ENCODE measurements at places on chromosomes 13 and 19.

- no peak for DNase-seq
Measured at GRCh38 chr13:96460609-96461008, 370.7 kb downstream of the HS6ST3 start.

- DNase-seq = no peak
Measured at GRCh38 chr13:112143753-112144615, 77.0 kb downstream of the SOX1 start.

- peak; percentile 19 for DNase-seq
Measured at GRCh38 chr19:19372656-19373416, 32.6 kb upstream of the GATAD2A start.

- DNase-seq = no peak
Measured at GRCh38 chr13:88235441-88235840, 564.3 kb downstream of the SLITRK5 start.

GRCh38 chr13:49132479-49133002 is 87.6 kb upstream of the MLNR start:
- no peak for DNase-seq

DNA sequence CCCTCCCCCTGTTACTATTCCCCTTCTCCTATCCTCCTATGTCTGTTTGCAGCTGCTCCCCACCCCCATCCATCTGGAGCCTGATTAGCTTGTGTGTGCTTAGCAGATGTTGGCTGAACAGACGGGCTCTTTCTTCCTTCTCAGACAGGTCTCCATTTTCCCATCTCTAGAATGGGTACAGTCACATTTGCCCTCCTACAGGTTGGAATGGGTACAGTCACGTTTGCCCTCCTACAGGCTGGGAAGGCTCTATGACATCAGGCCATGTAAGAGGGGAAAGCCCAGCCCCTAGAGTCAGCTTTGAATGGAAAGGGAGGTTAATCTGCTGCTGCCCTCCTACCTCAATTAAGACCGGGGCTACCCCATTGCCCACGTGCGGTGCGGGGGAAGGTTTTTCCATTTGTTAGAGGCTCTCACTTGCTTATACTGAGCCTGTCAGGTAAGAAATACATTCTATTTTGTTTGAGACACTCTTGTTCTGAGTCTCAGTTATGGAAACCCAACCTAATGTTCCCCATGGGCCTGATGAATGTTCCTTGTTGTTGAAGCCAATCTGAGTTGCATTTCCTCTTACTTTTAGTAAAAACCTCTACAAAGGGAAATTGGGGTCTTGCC is 2.2 kb upstream of the CLEC17A start:
- peak; percentile 52 for DNase-seq

DNA sequence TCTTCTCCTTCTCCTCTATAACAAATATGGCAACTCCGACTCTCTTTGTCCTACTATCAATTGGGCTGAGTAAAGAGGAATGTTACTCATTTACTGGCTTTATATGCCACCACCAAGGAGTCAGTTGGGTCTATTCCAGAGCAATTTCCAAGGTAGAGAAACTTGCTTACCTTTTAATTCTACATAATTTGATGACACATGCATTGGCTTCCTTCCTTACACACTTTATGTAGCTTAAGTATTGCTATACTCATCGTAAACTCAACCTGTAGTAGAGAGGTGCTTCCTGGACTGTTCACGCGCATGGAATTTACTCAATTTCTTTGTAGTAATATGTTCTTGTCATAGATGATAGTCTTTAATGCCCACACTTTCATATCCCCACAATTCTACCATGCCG is 160.7 kb downstream of the LMO7 start:
- DNase-seq = no peak
